ENCODE measurements at places on chromosomes 1 and 21.
A peak's percentile ranks its signal among the peaks of the same experiment; 100 is the strongest.

GRCh38 chr21:45957981-45958600, 23.5 kb upstream of the COL6A1 start:
- no peak for DNase-seq

GRCh38 chr1:205147191-205147835, 25.5 kb upstream of the RBBP5 start:
- DNase-seq: no peak

- no peak for DNase-seq
Observed at GRCh38 chr1:119778886-119779560, 10.3 kb upstream of the HMGCS2 start.

- DNase-seq: no peak
Observed at GRCh38 chr1:212219679-212220463, 65.3 kb upstream of the PPP2R5A start.

GRCh38 chr1:202221911-202222909, 28.6 kb downstream of the LGR6 start:
- no peak for DNase-seq

- DNase-seq: no peak
Observed at GRCh38 chr1:148353461-148354283, 129.4 kb downstream of the PPIAL4G start.

- no peak for DNase-seq
Observed at GRCh38 chr1:68409426-68409825, 40.3 kb downstream of the RPE65 start.

GRCh38 chr1:215345766-215346165, 221.3 kb upstream of the KCTD3 start:
- no peak for DNase-seq

GRCh38 chr1:220137019-220137786, 43.3 kb downstream of the IARS2 start:
- no peak for DNase-seq

- DNase-seq: no peak
Observed at GRCh38 chr1:162873671-162874666, 13.0 kb upstream of the CCDC190 start.

- DNase-seq: no peak
Observed at GRCh38 chr1:112110031-112110430, 120.6 kb upstream of the KCND3 start.

DNA sequence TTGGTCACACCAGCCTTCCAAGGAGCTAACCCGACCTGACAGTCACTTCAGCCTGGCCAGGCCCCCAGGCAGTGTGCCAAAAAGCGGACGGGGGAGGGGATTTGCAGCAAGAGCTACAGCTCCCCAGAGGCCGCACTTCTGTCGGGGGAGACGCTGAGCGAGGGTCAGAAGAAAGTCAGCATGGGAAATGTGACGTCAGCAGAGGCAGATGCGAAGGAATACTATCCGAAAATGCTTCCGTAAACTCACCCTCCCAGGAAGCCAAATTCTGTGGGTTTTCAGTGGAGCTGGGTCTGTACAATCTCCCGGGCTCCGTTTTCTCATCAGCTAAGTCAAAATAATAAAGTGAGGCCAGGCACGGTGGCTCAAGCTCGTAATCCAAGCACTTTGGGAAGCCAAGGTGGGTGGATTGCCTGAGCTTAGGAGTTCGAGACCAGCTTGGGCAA, 28.5 kb upstream of the ECE1 start:
- peak; percentile 87 for DNase-seq

GRCh38 chr1:230972855-230973271, 5.8 kb downstream of the TTC13 start:
- DNase-seq: no peak

DNA sequence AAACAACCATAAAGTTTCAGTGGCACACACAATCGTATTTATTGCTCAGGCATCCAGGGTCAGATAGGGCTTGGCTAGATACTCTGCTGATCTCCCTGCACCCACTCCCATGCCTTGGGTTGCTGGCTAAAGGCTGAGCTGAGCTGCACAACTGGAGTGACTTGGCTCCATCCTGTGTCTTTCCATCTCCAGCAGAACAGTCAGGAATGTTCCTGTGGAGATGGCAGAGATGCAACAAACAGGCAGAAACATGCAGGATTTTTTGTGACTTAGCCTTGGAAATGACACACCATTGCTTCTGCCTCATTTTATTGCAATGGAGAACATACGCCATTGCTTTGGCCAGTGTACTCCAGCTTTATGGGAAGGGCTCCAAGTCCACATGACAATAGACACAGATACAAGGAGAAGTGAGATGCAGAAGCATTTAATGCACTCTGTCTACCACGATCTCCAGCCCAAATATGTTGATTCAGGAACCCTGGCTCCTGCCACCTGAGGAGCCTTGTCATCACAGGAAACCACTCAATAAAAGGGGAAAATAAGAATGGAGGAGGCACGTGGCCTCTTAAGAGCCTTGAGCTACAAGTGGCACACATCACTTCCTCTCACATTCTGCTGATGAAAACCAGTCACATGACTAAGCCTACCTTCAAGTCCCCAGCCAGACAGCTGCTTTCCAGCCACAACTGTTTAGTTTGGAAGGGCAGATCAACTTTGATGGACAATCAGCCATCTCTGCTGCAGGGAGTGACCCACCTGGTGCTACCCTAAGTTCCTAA, 10.1 kb upstream of the GUCA2B start:
- DNase-seq: no peak

DNA sequence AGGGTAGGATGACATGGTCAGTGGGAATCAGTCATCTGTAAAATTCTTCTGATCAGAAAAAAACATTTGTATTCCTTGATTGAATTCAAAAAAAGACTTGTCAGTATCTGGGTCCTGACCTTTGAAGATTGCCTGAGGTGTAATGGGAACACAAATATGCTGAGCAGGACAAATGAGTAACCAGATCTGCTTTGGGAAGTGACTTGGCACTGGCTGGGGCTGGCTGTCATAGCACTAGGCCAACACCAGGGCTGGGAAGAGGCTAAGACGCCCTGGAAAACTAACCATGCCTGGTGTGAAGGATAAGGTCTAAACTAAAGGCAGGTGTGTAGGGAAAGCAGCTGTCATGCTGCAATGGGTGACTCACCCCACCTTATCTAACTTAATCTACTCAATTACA, 452.9 kb upstream of the BEND5 start:
- no peak for DNase-seq

- peak; percentile 87 for DNase-seq
Observed at GRCh38 chr1:2044510-2045319, 5.5 kb upstream of the PRKCZ start.

DNA sequence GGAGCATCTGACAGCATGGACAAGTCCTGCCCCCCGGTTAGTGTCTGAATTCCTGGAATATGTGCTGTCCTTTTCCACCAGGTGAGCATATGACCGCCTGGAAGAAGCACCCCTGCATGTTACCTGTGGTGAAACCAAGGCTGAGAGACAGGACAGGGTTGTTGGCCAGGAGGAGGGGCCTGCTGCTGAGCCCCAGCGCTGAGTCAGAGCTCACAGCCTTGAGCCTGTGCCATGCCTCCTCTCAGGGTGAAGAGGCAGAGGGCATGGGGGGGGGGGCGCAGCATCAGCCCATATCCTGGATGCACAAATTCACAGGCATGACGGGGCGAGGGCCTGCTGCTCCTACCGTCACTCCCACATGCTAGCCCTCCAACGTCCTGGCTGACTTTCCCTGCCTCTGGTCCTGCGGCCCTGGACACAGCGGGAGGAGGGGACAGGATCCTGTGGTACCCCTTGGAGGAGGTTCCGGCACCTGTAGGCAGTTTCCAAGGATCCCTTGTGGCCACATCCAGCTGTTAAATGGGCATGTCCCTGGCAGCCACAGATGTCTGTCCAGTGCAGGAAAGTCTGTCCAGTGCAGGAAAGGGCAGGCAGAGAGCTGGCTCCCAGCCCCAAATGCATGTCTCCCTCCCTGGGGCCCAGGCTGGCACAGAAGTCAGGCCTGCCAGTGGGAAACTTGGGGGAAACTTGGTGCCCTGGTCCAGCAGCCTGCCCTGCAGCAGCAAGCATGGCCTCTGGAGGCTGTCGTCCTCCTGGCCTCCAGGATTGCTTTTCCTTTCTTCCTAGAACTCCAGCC, 23.9 kb downstream of the TTC34 start:
- DNase-seq: peak; percentile 54

DNA sequence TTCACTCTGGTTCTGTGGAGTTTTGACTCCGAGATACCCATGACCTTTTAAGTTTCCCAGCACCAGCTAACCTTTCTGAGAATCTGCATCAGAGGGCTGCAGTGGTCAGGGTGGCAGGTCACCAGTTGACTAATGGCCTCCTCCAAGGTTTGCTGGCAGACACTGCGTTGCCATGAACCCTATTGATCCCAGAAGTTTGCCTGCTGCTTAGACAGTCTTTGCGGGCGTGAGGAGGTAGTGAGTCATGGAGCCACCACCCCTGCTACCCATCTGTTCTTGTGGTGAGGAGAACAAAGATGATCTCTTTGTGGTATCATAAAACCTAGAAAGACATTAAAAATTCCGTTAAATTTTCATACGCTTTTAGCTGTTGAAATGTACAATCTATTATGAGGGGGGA, 180.4 kb downstream of the FGGY start:
- no peak for DNase-seq

GRCh38 chr1:233439721-233440120, 112.2 kb downstream of the MAP3K21 start:
- no peak for DNase-seq

DNA sequence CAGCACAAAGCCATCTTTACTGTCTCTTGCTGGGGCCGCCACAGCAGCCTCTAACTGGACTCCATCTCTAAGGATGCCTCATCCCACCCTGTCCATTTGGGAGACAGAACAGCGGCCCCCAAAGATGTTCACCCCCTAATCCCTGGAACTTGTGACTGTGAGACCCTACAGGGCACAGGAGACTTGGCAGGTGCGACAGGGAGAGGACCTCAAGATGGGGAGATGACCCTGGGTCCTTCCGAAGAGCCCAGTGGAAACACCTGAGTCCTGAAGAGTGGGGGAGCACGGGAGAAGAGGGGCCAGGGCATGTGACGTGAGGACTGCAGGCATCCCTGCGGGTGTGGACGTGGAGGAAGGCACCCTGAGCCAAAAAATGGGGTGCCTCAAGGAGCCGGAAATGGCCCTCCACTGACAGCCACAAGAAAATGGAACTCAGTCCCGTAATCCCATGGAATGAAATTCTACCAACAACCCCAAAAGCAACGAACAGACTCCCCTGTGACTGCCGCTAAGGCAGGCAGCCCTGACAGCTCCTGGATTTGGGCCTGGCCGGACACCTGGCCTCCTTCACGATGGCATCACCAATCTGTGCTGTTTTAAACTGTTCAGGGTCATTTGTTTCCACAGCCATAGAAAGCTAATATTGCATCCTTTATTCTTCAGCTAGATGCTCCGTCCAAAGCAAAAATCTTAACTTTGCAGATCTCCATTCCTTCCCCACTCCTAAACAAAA, 34.0 kb downstream of the C2CD2 start:
- DNase-seq: no peak

- DNase-seq: peak; percentile 30
Observed at GRCh38 chr1:200965111-200965805, 58.3 kb downstream of the KIF21B start.

GRCh38 chr1:172821609-172822274, 162.8 kb downstream of the FASLG start:
- DNase-seq: no peak

- DNase-seq: no peak
Observed at GRCh38 chr1:20849100-20849499, 62.0 kb upstream of the HP1BP3 start.

GRCh38 chr1:9758559-9759121, 65.1 kb downstream of the CLSTN1 start:
- DNase-seq: no peak

DNA sequence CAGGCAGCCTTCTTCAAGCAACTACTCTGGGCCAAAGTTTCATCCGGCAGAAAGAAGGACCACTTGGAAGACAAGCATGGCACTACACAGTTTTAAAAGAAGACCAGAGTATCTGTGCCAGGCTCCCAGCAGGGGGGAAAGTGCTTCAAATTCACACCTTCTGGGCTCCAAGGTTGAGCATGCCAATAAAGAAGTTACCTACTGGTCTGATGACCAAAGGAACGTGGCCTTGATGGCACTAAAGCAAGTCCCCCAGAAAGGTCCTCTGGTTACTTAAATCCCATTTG, 73.5 kb downstream of the CD46 start:
- DNase-seq: peak; percentile 6

GRCh38 chr1:69491416-69491815, 76.3 kb upstream of the LRRC7 start:
- DNase-seq: no peak

- DNase-seq: peak; percentile 5
Observed at GRCh38 chr1:29544406-29544805, 308.1 kb downstream of the PTPRU start.

- DNase-seq: no peak
Observed at GRCh38 chr1:63784083-63784482, 10.3 kb downstream of the ROR1 start.

DNA sequence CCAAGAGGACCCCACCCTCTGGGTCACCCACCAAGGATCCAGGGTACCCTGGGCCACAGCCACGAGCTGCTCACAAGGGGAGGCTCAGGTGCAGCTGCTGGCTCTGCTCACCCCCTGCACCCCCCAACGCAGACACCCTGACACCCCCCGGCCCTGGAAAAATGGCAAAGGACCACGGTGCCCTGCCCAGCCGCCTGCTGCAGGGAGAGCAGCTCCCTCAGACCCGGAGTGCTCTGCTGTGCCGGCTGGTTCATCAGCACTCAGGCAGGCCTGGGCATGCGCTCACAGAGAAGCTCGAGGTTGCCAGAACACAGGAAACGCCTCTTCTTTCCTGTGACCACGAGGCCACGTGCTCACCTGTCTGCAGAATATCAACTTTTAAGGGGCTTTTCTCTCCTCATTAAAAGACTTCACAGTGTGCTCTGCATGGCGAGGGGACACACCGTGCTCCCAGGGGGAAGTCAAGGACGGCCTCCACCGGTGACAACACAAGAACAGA, 4.3 kb upstream of the C1QTNF12 start:
- DNase-seq: no peak

- DNase-seq: no peak
Observed at GRCh38 chr1:213057264-213058059, 6.4 kb downstream of the RPS6KC1 start.

All from upper lobe of right lung (tissue), 1 donor.